ENCODE measurements at places on chromosomes 2 and 18.
A peak's percentile ranks its signal among the peaks of the same experiment; 100 is the strongest.

GRCh38 chr18:27666016-27666415 is 480.9 kb upstream of the CHST9 start:
- DNase-seq = no peak

- DNase-seq = no peak
These were observed 17.1 kb upstream of the ATRAID start for GRCh38 chr2:27194538-27195354.

GRCh38 chr2:210873631-210874030 is 317.2 kb downstream of the CPS1 start:
- DNase-seq = no peak

DNA sequence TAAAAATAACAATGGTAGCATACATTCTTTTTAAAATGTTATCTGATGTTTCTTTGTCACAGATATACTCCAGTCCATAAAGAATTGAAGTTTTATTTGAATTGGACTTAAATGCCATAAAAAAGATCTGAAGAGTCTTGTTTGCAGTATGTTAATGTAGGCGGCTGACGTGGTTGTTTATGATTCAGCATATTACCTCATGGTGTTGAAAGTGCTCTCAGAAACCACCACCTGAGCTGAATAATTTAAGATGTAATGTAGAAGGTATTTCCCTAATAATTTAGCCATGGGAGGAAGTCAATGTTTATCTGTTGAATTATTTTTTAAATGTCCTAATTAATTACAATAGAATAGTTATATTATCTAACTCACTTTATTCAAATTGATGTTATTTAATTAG is 58.6 kb upstream of the CHN1 start:
- DNase-seq = no peak

DNA sequence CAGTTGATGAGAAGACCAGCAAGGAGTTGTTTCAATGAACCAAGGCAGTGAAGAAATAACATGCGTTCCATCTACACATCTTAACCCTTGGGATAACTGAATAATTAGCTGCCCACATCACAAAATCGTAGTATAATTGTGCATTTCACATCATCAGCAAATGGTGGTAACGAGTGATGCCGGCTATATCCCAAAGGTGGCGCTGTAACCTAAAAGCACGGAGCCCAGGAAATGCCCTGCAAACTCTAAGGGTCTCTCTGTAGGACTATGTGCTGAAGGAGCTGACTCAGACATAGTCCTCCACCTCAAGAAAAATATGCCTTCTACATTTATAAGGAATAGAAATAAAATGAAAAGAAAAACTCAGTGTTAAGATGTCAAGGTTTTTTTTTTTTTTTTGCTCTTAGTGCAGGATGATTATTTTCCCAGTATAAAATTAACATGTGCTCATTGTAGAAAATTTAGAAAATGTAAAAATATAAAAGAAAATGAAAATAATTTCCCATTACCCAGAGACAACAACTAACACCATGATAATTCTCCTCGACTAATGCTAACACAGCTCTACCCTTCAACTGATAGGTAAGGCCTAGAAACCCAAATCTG is 23.1 kb upstream of the DSG3 start:
- DNase-seq = no peak

- no peak for DNase-seq
These were observed 242.0 kb downstream of the HAUS1 start for GRCh38 chr18:46346213-46346612.

GRCh38 chr2:150716186-150716585 is 228.7 kb upstream of the RND3 start:
- DNase-seq = no peak

DNA sequence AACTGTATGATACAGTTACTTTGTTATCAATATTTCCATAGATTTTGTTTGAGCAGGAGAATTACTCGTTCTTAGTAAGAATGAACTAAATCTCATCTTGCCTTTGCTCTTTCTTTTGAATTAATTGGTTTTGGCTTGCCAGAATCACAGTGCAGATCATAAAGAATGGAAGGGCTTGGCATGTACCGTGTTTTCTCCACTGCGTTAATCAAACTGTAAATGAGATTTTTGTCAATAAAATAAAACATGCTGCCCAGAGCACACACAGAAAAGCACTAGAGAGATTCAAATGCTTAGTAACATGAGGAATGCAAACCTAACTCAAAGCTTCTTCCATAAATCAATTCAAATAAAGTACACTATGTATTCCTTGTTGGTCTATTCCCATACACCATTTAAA is 229.6 kb upstream of the CDH2 start:
- no peak for DNase-seq

GRCh38 chr2:101341421-101341820 is 32.9 kb upstream of the RNF149 start:
- DNase-seq = no peak

GRCh38 chr2:88540346-88540745 is 86.9 kb downstream of the EIF2AK3 start:
- DNase-seq = no peak

- no peak for DNase-seq
These were observed 19.3 kb downstream of the PTMA start for GRCh38 chr2:231727621-231728020.

GRCh38 chr2:9648821-9649220 is 18.0 kb upstream of the YWHAQ start:
- no peak for DNase-seq

DNA sequence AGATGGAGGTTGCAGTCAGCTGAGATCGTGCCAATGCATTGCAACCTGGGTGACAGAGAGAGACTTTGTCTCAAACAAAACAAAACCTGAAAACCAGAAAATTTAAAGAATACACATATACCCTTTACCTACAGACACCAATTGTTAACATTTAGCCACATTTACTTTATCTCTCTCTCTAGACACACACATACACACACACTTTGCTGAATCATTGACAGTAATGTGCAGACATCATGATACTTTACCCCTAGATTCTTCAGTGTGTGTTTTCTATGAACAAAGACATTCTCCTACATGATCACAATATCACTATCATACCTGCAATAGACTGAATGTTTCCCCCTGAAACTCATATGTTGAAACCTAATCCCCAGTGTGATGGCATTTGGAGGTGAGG is 10.2 kb upstream of the CFLAR start:
- no peak for DNase-seq

DNA sequence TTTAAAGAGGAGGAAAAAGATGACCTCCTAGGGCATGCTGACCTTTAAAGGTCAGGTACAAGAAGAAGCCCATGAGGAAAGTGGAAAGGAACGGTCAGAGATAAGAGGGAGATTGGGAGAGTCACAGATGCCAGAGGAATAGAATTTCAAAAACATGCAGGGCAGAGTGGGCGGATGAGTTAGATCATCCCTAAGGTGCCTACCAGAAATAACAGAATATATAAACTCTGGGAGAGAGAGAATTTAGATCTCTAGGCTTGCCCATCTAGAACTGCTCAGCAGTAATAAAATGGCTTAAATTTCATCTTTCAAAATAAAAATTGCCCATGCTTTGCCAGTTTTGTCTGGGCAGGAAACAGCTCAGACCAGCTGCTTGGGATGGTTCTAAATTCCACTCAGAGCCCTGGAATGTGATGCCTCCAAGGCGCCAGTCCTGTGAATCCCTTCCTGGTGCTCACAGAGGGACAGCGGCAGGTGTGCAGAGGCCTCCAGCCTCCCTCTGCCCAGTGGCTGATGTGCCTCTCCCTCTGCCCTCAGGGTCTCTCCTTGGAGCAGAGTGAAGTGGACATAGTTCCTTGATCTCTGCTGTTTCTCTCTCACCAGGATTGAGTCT is 130.9 kb downstream of the ANTXR1 start:
- DNase-seq = no peak

- DNase-seq = no peak
These were observed 317.4 kb downstream of the NBAS start for GRCh38 chr2:15243762-15244161.

- DNase-seq = peak; percentile 37
These were observed 50.5 kb downstream of the IMPA2 start for GRCh38 chr18:12031846-12032245.

DNA sequence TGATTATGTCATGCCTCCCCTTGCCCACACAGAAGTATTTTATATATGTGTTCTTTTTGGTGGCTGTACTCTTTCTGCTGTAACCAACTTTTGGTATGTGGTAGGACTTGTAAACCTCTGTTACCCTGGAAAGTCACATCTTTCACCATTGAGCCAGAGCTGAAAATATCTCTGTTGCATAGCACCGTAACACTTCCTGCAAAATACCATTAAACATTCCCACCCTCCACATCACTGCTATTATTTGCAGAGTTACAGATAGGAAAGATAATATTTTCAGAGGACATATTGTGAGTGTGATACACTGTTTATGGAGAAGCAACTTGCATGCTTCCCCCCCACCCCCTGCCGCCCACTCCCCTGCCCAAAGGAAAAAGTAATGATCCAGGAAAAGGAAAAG is 44.8 kb downstream of the CAB39 start:
- DNase-seq = no peak

GRCh38 chr2:43010438-43011157 is 215.8 kb downstream of the ZFP36L2 start:
- DNase-seq = no peak

DNA sequence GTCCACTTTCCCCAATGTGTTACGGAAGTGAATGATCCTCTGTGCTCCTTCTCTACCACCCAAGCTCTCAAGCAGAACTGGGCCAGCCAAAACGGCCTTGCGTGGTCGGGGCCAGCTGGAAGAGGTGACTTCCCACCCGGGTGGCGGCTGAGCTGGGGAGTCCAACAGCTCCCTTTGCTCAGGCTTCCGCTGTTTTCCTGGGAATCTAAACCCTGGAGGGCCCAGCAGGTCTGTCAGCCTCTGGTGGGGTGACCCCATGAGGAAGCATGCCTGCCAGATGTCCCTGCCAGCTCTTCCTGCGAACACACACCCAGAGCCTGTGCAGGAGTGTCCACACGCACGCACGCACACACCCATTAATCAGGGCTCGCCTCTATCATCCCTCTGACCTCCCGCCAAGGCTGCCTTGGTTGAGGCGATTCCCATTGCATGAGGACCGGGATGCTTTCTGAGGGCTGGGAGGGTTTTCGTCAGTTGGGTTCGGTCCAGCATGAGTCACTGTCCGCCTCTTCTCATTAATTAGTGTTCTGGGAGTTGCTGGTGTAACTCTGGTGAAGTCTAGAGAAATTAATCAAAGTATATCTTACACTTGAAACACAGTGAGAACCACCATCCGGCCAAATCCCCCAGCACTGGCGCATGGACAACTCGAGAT is 90.6 kb downstream of the TWIST2 start:
- no peak for DNase-seq

DNA sequence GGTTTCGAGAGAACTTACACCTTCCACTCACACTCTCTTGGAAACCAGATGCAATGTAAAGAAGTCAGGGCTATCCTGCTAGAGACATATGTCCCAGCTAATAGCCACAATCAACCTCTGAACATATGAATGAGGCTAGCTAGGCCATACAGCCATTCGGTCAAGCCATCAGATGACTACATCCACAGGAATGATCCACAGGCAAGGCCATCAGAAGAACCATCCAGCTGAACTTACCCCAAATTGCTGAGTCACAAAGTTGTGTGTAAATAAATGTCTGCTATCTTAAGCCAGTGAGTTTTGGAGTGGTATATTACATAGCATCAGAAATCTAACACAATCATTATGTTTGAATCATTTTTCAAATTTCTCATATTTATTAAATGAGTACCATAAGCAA is 5.2 kb upstream of the SPAST start:
- DNase-seq = no peak

DNA sequence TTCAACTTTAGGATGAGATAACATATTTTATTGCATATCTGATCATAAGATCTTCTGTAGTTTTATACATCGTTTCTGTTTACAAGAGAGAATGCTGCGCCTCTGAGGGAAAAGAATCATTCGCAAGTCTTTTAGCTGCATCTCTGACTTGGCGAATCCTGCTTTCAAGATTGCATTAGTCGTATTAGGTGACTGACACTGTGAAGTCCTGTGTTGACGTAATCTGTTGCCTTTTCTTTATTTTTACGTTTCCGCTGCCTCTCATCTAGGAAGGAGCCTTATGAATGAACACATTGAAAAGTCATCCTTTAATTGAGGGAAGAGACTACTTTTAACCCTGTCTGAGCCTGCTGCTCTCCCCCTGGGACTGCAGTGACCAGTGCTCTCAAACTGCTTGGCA is 101.5 kb downstream of the LDLRAD4 start:
- no peak for DNase-seq

DNA sequence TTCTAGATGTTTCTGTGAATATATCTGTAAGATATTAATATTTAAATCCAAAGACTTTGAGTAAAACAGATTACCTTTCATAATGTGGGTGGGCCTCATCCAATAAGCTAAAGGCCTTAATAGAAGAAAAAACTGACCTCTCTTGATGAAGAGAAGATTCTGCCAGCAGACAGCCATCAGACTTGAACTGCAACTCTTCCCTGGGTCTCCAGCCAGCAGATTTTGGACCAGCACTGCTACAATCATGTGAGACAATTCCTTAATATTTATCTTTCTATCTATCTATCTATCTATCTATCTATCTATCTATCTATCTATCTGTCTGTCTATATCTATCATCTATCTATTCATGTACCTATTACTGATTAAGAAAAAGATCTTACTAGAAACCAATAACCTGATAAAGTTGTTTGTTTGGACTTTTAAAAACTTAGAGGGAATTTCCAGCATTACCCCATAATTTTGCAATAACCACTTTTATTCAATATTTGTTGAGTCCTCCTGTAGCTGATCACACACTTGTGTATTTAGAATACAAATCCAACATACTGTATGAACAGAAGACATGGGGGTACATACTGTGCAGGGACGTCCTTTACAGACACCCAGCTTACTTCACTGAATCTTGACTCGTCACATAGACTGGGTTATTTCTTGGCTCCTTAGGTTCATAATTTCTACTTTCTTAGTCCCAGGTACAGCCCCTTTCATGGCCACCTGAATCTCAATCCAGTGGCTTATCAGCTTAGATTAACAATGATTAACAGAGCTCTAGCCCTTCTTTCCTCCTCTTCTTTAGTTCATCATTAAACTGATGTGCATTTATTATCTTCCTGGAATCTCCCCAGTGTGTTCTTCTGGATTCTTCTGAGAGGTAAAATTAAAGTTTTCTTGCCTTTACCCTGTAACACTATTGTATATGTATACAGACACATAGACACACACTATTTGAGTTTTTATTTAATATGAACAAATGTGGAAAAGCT is 27.2 kb upstream of the STAT4 start:
- no peak for DNase-seq

DNA sequence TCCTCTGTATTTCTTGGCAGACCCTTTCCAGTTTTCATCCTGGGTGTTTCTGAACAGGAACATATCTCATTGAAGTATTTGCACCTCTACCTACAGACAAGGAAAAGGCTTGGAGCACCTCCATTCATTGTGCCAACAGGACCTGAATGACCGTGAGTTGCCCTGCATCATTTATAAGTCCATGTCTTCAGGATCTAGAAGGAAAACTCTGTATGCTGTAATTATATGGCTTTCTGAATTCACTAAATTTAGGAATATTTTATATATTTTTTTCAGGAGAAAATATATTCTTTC is 402.3 kb upstream of the SLC14A2 start:
- DNase-seq = no peak

GRCh38 chr18:51867767-51868166 is 472.2 kb upstream of the DCC start:
- DNase-seq = no peak

- DNase-seq = no peak
These were observed 70.6 kb downstream of the VWA3B start for GRCh38 chr2:98157557-98157956.
